WERI-Rb-1 (cell line): ENCODE measurements at places on chromosomes 2 and 18.

GRCh38 chr2:70073493-70073892, 13.8 kb upstream of the PCBP1 start:
- no peak for DNase-seq

DNA sequence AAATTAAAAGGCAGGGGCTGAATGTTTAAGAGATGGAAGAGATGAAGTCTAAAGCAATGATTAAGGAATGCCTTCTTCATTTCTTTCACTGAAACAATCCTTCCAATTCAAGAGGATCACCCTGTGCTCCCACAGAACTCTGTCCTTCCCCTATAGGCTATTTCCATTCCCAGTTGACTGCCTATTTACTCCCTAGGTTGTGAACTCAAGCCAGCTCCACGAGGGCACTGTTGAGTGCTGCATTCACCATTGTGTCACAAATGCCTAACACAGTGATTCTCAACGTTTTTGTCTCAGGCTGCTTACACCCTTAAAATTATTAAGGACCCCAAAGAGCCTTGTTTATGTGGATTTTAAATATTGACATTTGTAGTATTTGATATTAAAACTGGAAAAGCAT, 112.4 kb downstream of the AOX1 start:
- DNase-seq: no peak

DNA sequence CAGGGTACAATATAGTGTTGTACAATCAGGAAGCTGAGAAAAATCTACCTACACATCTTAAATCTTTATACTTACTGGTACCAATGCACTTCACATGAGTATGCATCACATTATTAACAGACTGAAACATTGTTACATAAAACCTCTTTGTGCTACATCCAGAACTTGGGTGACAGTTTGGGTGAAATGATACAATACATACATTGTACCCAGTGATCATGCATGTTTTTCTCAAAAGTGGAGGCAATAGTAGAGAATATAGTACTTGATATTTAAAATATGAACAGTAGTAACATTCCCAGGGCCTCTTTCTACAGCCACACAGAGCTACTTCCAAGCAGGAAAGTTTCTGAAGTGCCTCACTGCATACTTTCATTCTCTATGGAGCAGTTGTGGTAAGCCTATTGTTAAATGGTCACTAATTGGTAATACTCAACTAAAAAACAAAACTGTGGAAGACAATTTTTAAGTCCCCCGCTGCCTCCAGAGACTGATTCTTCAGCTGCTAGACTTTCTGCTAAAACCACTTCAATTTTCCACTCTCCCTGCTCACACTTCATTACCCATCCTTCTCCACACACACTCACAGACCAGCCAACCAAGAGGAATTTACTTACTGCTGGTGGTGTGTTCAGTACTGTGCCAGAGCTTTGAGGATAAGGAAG, 22.9 kb upstream of the GRB14 start:
- no peak for DNase-seq

- DNase-seq: no peak
Measured at GRCh38 chr2:120863146-120863545, 127.5 kb downstream of the GLI2 start.

- no peak for DNase-seq
Measured at GRCh38 chr2:219676586-219676985, 49.2 kb downstream of the SLC4A3 start.
